Fibroblast of villous mesenchyme (primary cell): ENCODE measurements at places on chromosomes 7 and 10. TPM values are rescaled to one million over a fixed set of nuclear protein-coding genes. Genes with fewer than 3 reads are reported as not detected.

ZNF804B gene
- total RNA-seq: under 0.01 TPM in 1 of 2 replicates, not detected in the other

GALNT17 gene
- total RNA-seq: not detected in 2 replicates

ZNF425 gene
- total RNA-seq: 2.9 and 3.5 TPM in 2 replicates

PURB gene
- total RNA-seq: 24.5 and 29.8 TPM in 2 replicates

VWC2 gene
- not detected in 2 replicates for total RNA-seq

HOXA3 gene
- total RNA-seq: 9.3 and 11.7 TPM in 2 replicates

CYP2C9 gene
- total RNA-seq: under 0.01 TPM in 1 of 2 replicates, not detected in the other

FRG2B gene
- under 0.01 TPM in 1 of 2 replicates, not detected in the other for total RNA-seq

HUS1 gene
- 20.6 and 29.4 TPM in 2 replicates for total RNA-seq

CCL24 gene
- not detected in 2 replicates for total RNA-seq

DLX5 gene
- total RNA-seq: not detected in 2 replicates

DYDC2 gene
- under 0.01 TPM in 1 of 2 replicates, not detected in the other for total RNA-seq

C10orf67 gene
- under 0.01 TPM in 2 replicates for total RNA-seq

CFAP46 gene
- total RNA-seq: under 0.01 and 0.32 TPM in 2 replicates

NKX1-2 gene
- total RNA-seq: not detected in 2 replicates

UPK3BL2 gene
- total RNA-seq: 3.2 and 4.7 TPM in 2 replicates

CALHM1 gene
- total RNA-seq: not detected in 2 replicates

LIPJ gene
- under 0.01 TPM in 1 of 2 replicates, not detected in the other for total RNA-seq

NUTM2B gene
- 0.32 and 0.43 TPM in 2 replicates for total RNA-seq

SPOCK2 gene
- under 0.01 TPM in 1 of 2 replicates, not detected in the other for total RNA-seq

STEAP2 gene
- 4.5 and 8.6 TPM in 2 replicates for total RNA-seq

HOGA1 gene
- 0.32 and 0.86 TPM in 2 replicates for total RNA-seq

PI4K2A gene
- total RNA-seq: 22.5 and 25.0 TPM in 2 replicates

TRIM50 gene
- total RNA-seq: not detected in 2 replicates

MYOF gene
- 263 and 323 TPM in 2 replicates for total RNA-seq

FAM237B gene
- not detected in 2 replicates for total RNA-seq

SPDYE5 gene
- total RNA-seq: not detected in 2 replicates

PTPRZ1 gene
- total RNA-seq: 0.43 TPM in 1 of 2 replicates, not detected in the other

GRM3 gene
- total RNA-seq: not detected in 2 replicates

TET1 gene
- total RNA-seq: 8.4 and 9.5 TPM in 2 replicates

LRRC18 gene
- not detected in 2 replicates for total RNA-seq

CRCP gene
- total RNA-seq: 47.4 and 53.1 TPM in 2 replicates

RASSF4 gene
- 6.0 and 6.8 TPM in 2 replicates for total RNA-seq

ITIH5 gene
- total RNA-seq: under 0.01 and 0.43 TPM in 2 replicates
